ENCODE measurements at places on chromosomes 7 and 10.

DNA sequence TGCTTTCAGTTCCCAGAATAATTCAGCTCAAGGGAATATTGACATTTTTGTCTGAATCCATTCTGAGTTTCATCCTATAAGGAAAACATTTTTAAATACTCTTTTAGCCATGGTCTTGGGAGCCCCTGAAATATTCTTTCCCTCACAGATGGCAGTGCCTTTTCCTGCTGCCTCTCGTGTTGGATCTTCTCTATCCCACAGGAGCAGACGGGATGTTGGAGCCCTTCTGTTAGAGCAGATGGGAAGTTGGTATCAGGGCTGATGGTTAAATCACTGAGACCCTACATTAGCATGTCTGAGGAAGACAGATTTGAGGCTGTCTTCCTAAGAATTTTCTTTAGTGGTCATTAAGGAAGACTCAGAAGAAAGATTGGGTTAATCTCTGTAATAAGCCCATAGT is 737.8 kb downstream of the LRMDA start:
- DNase-seq: no peak

- no peak for DNase-seq
Measured at GRCh38 chr7:72435366-72435765, 23.2 kb upstream of the CALN1 start.

DNA sequence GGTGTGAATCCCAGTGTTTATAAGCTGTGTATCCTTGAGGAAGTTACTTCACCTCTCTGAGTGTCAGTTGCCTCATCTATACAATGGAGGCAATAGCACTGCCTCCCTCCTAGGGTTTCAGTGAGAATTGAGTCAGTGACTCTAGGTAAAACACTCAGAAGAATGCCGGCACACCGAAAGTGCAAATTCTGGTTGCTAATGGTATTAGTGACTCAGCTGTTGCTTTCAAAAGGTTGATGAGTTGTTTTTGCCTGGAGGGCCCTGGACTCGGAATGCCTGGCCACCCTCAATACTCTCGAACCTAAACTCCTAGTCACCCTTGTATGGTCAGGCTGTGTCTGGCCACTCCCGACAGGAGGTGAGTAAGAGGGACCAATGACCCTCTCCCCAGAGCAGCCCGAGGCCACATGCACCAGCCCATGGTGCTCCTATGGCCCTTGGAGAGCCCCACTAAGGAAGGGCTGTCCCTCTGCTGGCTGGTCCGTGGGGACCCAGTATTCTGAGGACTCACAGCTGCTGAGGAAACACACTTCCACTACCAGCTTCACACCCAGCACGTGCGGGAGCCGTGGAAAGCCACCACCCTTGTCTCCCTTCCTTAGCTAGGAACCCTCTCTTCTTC is 60.2 kb downstream of the CALML3 start:
- no peak for DNase-seq

DNA sequence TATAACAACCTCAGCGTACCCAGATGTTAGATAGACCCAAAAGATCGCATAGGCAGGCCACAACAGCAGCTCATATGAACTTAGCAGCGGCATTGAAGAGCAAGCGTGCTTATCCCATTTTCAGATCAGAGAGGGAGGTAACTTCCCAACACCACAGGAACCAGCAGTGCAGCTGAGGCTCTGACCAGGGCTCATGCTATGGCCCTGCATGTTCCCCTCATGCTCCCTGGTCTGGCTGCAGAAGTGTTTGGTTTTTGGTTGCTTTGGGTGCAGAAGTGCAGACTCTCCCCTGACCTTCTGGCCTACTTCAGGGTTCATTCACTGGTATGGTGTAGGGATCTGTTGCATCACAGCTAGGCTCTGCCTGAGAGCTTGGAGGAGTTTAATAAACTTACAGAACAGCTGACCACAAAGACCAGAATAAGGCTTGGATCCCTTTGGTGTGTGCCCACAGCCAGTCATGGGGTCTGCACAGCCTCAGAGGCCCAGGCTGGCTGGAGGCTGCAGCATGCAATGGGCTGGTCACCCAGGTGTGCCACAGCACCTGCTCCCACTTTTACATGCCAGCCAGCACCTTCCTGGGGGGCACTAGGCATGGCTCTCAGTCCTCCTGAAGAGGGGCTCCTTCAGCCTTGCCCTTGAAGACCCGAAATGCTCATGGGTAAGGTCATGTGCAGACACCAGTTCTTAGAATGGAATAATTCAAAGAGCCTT is 9.1 kb upstream of the CXCL12 start:
- no peak for DNase-seq

DNA sequence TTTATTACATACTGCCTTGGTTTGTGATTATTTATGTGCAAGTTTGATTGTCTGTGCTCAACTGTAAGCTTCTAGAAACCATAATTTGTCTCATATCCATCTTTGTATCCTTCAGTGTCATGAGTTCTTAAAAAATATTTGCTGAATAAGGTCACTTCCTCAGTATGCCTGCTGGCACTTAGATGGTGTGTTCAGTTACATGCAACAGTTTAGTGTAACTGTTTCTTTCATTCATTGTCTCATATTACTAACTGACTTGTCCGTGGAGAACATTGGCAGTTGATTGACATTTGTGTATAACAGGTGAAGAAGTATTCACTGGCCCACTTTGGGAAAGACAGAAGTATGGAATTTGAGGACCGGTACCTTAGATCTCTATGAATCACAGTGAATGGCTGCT is 236.9 kb downstream of the PRKG1 start:
- no peak for DNase-seq

- no peak for DNase-seq
Measured at GRCh38 chr7:20199015-20199737, 18.0 kb downstream of the MACC1 start.
